NCI-H82 (cell line): ENCODE measurements at places on chromosomes 3 and 15.

DNA sequence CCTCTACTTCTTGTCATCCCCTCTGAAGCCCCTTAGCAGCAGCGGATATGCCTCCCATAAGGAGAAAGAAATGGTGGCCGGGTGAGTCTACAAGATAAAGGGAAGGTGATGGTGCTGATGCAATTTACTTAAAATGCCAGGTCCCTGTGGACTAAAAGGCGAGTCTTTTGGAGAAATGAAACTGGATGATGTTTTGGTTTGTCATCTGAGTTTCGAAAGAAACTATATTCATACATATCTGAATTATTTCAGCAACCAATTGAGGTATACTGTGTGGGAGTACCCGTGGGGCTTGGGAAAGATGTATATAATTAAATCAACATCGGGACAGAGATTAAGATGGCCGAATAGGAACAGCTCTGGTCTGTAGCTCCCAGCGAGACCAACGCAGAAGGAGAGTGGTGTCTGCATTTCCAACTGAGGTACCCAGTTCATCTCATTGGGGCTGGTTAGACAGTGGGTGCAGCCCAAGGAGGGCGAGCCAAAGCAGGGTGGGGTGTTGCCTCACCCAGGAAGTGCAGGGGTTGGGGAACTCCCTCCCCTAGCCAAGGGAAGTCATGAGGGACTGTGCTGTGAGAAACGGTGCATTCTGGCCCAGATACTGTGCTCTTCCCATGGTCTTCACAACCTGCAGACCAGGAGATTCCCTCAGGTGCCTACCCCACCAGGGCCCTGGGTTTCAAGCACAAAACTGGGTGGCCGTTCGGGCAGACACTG, 210.6 kb upstream of the CHRM5 start:
- DNase-seq, result no peak

DNA sequence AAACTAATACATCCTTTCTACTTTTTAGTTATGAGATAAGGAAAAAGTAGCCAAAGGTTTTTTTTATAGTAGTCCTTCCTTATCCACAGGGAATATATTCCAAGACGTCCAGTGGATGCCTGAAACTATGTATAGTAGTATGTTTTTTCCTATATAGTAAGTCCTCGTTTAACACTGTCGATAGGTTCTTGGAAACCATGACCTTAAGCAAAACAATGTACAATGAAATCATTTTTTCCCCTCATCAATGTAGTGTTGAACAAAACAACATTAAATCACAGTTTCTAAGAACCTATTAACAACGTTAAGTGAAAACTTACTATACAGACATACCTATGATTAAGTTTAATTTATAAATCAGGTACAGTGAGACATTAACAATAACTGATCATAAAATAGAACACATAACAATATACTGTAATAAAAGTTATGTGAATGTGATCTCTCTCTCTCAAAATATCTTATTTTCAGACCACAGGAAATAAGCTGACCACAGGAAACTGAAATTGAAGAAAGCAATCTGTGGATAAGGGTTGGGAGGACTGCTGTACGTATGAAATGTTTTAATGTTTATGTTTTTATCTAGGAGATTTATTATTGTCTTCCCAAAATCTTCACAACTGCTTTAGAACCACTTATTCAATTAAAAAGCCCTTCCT, 20.6 kb downstream of the COPS2 start:
- no peak for DNase-seq

DNA sequence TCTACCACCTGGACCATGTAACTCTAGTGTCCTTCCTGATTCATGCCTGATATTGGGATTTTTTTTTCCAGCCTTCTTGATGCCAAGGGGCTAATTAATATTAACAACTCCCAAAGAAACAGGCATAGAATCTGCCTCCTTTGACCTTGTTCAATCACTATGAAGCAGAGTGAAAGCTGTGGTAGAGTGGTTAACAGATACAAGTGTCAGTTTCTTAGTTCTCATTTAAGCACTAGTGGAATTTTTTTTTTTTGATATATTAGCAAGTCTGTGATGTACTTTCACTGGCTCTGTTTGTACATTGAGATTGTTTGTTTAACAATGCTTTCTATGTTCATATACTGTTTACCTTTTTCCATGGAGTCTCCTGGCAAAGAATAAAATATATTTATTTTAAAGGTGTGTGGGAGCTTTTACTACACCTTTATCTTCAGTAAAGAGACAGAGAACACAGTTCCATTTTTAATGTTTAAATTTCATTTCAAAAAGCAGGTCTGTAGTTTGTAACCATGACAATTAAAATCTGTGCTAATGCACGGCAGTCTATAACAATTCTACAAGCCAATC, 67.1 kb downstream of the TOP2B start:
- no peak for DNase-seq

GRCh38 chr3:127986803-127987202, 65.4 kb upstream of the SEC61A1 start:
- DNase-seq, result no peak

GRCh38 chr3:45116350-45116749, 29.8 kb downstream of the CDCP1 start:
- DNase-seq, result no peak
